ENCODE measurements at places on chromosomes 12 and 14.

DNA sequence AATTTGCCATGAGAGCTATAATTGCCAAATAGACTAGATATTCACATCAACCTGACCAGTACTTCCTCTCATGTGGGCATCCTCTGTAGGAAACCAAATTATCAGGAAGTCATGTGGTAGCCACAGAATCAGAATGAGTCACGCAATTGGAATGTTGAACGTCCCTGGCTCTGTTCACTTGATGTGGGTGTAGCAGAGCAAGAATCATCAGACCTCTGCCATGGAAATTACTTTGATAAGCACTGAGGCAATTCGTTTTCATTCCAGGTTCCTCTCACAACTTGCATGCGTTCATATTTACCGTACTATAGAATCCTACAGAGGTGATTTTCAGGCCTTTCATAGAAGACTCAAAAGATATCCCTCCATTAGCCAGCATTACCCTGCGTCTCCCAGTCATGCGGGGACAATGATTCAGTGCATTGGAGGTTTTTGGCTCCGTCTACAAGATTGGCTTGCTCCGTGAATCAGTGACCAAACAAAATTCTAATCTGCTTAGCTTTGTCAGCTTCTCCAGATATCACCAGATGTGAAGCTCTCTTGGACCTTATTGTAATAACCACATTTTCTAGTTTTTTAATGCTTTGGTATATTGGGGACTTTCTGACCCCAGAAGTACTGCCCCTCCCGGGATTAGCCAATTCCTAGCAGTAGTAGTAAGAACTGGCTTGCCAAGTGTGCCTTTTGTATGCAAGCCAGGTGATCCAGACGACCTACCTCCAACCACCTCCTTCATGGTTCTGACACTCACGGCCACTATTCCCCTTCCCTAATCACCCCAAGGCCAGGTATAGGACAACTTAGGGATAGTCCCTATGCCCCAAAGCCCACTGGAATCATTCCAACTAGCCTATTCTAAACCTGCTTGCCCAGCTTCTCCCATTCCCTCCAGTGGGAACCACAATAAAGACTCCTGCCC is 133.4 kb downstream of the KICS2 start:
- DNase-seq, result no peak

DNA sequence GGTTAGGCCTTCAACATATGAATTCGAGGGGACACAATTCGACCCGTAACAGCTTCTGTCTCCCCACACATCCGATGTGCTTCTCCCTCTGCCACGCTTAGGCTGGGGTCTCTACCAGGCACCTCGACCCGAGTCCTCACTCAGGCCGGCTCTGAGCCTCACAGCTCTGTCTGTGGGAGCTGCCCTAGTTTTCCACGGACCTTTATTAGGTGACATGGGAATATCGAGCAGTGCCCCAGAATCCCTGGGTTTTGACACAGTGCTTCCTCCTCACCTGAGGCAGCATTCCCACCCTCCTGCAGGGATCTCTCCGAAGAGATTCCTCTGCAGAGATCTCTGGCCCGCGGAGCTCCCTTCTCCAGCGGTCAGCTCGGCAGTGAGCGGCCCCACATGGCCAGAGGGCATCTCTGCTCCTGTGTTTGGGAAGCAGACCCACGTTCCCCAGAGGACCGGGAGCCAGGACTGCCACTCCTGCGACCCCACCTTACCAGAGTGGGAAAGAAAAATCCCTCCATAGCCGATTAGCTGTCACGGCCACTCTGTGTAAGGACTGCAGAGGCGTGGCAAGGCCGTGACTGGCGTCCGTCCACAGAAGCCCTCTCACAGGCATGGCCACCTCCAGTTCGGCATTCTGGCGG is 21.2 kb downstream of the ZBTB42 start:
- DNase-seq, result no peak

DNA sequence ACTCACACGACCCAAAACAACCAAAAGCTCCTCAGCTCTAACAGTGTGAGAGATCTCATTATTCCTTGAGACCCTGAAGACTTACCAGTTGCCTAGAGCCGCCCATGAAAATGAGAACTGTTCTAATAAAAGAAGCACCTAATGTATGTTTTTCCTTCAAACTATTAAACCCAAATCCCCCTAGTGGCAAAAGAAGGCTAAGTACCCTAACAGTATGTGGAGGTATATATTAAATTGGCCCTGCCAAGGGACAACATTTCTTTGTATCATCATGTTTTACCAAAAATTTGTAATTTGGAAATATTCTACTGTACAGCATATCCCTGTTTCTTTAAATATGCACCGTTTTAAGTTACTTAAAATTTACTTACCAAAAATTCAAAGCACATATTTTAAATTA is 38.0 kb upstream of the PPFIA2 start:
- DNase-seq, result no peak

DNA sequence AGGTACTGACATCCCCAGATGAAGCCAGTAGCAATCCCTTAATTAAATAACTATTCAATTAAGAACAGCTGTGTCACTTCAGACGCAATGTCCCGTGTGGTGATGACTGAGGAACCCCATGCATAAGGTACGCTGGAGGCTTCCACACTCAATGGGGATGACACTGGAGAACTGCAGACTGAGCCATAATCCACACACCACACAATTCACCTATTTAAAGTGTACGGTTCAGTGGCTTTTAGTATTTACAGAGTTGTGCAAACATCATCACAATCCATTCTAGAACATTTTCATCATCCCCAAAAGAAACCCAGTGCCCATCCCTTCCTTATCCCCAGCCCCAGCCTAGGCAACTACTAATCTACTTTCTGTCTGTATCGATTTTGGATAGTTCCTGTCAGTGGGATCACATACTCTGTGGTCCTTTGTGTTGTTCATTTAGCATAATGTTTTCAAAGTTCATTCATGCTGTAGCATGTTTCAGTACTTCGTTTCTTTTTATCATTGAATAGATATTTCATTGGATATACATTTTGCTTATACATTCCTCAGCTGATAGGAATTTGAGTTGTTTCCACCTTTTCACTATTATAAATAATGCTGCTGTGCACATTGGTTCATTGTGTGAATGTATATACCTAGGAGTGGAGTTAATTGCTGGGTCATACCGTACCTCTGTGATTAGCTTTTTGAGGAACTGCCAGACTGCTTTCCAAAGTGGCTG is 61.1 kb downstream of the NINJ2 start:
- DNase-seq, result no peak

DNA sequence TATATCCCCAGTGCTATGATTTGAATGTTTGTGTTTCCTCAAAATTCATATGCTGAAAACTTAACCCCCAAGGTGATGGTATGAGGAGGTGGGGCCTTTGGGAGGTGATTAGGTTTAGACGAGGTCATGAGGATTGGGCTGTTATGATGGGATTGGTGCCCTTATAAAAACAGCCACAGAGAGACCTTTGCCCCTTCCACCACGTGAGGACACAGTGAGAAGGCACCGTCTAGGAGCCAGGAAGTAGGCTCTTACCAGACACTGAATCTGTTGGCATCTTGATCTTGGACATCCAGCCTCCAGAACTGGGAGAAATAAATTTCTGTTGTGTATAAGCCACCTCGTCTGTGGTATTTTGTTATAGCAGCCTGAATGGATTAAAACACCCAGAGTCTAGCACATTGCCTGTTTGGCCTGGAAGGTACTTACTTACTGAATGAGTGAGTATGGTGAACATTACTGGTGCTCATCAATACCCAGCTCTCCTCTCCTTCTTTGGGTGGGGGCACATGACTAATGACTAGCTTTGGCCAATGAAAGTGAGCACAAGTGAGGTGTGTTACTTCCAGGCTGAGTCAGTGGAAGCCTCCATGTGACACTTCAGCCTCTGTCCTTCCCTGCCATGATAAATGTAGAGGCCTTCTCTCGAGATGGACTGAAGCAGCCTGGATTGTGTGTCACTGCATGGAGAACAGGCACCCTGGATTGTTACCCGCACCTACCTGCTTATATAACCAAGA is 72.4 kb upstream of the CHST11 start:
- DNase-seq, result no peak

- DNase-seq, result no peak
Observed at GRCh38 chr14:100586153-100586402, 1.1 kb downstream of the BEGAIN start.

DNA sequence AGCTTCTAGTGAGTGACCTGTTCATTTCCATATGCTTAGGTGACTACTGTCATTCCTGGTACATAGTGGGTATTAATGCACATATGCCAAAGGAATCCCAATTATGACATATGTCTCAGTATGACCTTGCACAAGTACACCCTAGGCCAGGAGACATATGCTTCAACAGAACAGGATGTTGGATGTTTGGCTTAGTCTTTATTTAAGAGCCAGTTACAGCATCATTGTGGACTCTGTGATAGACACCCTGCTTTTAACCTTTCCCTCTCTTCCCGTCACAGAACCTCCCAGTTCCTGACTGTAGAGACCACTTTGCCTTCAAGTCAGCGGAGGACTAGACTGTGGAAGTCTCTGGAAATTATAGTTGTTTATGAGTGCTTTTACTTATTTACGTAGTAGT is 72.9 kb downstream of the DAAM1 start:
- DNase-seq, result no peak

GRCh38 chr12:121849665-121850064 is 9.0 kb downstream of the HPD start:
- no peak for DNase-seq

- no peak for DNase-seq
Observed at GRCh38 chr12:34390171-34390841, 368.0 kb downstream of the ALG10 start.

All from anterior cingulate cortex (tissue), 58 donors.